ENCODE measurements at places on chromosomes 4 and X. TPM values are rescaled to one million over a fixed set of nuclear protein-coding genes. Genes with fewer than 3 reads are reported as not detected.

DNA sequence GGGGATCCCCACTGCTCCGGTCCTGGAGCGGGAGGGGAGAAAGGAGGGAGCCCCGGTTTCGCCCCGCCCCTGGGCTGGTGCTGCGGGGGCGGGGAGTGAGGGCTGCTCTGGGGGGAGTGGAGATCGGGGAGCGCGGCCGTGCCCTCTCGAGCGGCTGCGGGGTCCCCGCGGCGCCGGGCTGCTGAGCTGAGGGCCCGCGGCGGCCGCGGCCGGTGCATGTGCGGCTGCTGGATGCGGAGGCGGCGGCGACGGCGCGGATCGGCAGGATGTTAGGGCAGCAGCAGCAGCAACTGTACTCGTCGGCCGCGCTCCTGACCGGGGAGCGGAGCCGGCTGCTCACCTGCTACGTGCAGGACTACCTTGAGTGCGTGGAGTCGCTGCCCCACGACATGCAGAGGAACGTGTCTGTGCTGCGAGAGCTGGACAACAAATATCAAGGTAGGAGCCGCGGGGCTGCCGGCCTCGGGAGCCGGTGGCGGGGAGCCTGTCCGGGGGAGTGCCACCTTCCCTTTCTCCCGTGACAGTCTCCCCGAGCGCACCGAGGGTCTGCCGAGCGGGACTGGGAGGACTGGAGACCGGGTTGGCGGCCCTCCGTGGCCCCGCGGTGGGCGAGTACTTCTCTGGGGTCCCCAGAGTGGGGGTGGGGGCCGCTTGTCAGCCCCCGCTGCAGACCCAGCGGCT is at the start of gene ING2:
Gene ING2, plus strand, starts transcription at position 129 of the 681 bp plus-strand sequence. Its CDS starts 138 bp downstream, at position 267.
- H3K4me1 ChIP-seq, result peaks cover 21% of the 10 kb centered on the region
- H3K36me3 ChIP-seq, result no peaks in the 10 kb centered on the region
- peak within 1 kb of the TSS; percentile 96 for H3K4me3 ChIP-seq
- H3K27ac ChIP-seq, result peak within 1 kb of the TSS; percentile 98
- DNase-seq, result no peak

DNA sequence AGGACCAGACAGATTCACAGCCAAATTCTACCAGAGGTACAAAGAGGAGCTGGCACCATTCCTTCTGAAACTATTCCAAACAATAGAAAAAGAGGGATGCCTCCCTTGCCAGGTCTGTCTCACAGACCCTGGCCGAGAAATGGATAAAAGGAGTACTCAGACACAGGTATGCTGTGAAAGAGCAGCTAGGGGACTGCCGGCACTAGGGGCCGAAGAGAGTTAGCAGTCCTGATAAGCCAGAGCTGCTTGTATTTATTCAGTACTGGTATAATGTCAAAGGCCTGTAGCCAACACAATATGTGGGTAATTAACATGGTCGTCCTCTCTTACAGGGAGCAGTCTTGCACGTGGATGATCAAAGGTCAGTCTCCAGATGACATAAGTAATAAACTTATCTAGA is 1042.1 kb upstream of the LCORL start:
- no peak overlapping the region for H3K27ac ChIP-seq
- H3K4me1 ChIP-seq, result no peaks in the 10 kb centered on the region
- H3K27me3 ChIP-seq, result no peaks in the 10 kb centered on the region
- H3K4me3 ChIP-seq, result no peak overlapping the region
- peaks cover 5% of the 10 kb centered on the region for H3K36me3 ChIP-seq
- DNase-seq, result no peak

SH3D19 gene
- polyA plus RNA-seq, result not detected

- no peaks in the 10 kb centered on the region for H3K4me1 ChIP-seq
- DNase-seq, result no peak
- H3K4me3 ChIP-seq, result no peak overlapping the region
- no peaks in the 10 kb centered on the region for H3K27me3 ChIP-seq
- peaks cover 4% of the 10 kb centered on the region for H3K36me3 ChIP-seq
These were observed 99.4 kb downstream of the GPR82 start for GRCh38 chrX:41823402-41823801.

Data from immature natural killer cell (primary cell).